Stimulated activated CD4-positive, alpha-beta T cell treated with anti-CD3 and anti-CD28 coated beads, Interleukin-12 subunit alpha, Interleukin-12 subunit beta, amount 100 ng/mL, for 24 hours (primary cell): ENCODE measurements at places on chromosomes 1 and 21.

GRCh38 chr1:154520333-154520732 is 18.1 kb upstream of the SHE start:
- DNase-seq: no peak

GRCh38 chr1:34409689-34410229 is 233.1 kb downstream of the C1orf94 start:
- no peak for DNase-seq

DNA sequence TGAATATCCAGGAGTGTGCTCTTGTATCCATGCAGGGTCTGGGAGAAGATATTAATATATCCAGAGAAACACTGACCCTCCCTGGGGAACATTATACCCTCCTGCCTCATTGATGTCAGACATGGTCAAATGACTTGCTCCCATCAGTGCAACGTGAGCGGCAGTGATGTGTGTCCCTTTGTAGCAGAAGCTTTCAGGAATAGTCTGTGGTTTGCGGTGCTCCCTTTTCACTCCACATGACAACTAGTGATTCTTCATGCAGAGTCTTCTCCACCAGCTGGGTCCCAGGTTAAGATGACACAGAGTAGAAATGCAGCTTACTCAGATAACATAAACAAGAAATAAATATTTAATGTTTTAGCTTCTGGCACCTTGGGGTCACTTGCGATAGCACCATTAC is 31.9 kb upstream of the LYPD8 start:
- no peak for DNase-seq

GRCh38 chr1:206596319-206596666 is 16.0 kb downstream of the EIF2D start:
- DNase-seq: no peak

GRCh38 chr1:45275054-45275453 is 51.6 kb upstream of the HPDL start:
- DNase-seq: no peak

DNA sequence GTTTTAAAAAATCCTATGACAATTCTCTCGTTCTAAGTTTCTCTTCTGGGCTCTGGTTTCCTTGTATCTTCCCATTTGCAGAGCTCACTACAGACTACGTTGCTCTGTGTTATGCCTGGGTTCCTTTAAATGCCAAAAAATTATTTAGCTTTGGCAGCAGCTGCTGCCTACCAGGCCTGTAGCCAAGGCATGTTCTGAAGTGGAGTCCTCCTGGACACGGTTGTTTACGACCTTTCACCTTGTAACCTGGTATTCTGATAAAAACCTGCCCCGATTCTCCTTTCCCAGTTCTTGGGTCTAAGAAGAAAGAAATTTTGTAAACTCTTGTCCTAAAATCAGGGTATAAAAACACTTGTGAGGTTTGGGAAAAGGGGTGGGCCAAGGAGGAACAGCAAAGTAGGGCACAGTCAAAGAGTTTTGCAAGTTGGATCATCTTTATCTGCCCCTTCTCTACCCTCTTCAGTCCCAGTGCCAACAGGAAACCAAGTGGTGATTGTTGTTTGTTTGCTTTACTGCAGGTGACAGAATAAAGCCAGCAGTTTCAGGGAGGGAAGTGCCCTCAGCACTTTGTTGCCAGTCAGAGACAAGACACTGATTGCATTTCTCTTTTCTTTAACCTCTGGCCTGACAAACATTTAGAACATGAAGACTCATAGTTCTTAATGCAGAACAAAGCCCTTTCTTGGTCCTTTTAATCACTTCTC is 3.1 kb upstream of the TXNIP start:
- no peak for DNase-seq

DNA sequence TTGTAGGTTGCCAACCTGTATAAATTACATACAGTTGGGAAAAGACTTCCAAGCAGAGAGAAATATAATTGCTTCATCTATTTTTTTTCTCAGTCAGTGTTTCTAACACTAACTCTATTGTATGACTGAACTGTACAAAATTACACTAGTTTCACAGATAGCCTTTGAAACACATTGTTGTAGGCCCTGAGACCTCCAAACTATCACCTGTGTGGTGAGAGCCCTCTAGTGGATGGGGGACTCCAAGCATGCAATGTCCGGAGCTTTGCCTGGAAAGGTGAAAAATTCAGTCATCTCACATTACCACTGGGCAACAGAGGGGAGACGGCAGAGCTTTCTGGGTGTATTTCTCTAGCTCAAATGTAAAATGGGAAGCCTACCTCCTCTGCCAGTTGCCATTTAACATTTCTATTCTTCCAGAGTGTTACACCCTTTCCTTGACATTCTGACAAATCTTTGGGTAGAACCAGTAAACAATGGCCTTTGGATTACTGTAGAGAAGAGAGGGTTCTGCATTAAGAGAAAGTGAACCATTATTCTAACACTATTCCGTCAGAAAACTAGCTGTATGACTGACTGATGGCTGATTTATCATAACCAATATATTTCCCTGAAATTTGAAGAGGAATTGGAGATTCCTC is 212.2 kb downstream of the LYPLAL1 start:
- peak; percentile 20 for DNase-seq

- no peak for DNase-seq
Measured at GRCh38 chr1:175221557-175222175, 29.1 kb upstream of the KIAA0040 start.

GRCh38 chr21:29939104-29939923 is 482 bp downstream of the GRIK1 start:
- DNase-seq: no peak

DNA sequence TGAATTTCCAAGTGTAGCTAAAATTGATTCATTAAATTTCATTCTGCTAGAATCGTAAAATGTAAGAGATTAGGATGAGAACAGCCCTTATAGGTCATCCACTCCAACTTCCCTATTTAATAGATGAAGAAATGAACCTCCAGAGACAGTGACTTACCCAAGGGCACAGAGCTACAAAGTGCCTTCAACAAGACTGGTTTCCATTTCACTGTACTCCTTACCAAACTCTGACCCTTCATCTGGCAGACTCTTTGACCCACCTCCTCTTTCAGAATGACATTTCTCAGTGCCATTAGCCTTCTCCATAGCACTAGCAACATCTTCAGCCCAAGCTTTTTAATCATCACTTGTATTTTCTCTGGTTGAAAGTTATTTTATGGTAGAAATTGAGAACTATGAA is 161.3 kb downstream of the NEK7 start:
- no peak for DNase-seq

GRCh38 chr1:160428655-160429054 is 28.3 kb downstream of the VANGL2 start:
- DNase-seq: no peak

GRCh38 chr1:99811747-99812146 is 38.4 kb upstream of the AGL start:
- DNase-seq: no peak

GRCh38 chr1:77253211-77253610 is 28.6 kb upstream of the AK5 start:
- DNase-seq: no peak

GRCh38 chr1:187451238-187451637 is 622.5 kb downstream of the PLA2G4A start:
- DNase-seq: no peak

- DNase-seq: no peak
Measured at GRCh38 chr1:180579961-180580611, 21.3 kb downstream of the OVAAL start.

- DNase-seq: no peak
Measured at GRCh38 chr1:166114419-166114818, 52.4 kb downstream of the FAM78B start.

DNA sequence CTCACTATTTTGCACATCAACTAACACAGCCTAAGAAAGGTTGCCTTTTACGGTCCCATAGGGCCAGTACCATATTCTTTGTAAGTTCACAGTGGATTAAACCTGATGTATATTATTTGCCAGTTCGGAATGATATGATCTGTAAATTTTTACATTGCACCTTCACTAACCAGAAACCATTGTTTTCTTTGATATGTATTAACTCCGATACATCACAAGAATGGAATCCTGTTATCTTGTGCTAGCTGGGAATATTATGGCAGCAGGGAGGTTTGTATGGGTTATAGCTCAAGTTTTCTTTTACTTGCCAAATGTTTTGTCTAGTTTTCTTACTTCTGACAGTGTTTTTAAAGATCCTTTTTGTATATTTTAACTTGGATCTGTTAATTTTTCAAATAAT is 51.4 kb upstream of the S1PR1 start:
- DNase-seq: no peak

DNA sequence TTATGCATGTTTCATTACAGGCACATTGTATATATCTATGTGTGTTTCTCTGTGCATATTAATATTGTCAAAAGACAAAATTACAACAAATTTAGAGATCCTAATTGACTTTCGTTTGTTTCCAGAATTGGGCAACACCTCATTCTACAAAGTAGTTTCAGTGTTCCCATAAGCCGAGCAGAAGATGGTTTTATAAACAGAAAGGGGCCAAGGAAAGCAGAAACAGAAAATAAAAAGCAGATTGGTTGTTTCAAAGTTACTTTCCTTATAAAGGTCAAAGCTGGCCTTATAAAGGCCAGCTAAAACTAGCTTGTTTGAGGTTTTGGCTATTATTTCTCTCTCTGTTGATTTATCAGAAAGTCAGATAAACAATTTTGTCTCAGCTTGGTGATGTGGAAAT is 116.2 kb upstream of the FGGY start:
- DNase-seq: no peak

GRCh38 chr1:11514366-11514765 is 35.4 kb downstream of the DISP3 start:
- DNase-seq: no peak
